ENCODE measurements at places on chromosomes 4 and X. TPM values are rescaled to one million over a fixed set of nuclear protein-coding genes. Genes with fewer than 3 reads are reported as not detected.

Gene MEPE
- not detected for total RNA-seq

Gene POU4F2
- not detected for total RNA-seq

Gene MAGEC2
- total RNA-seq = not detected

Gene OCIAD2
- 98.5 TPM for total RNA-seq

Gene LDB2
- total RNA-seq = not detected

Gene CPE
- 2.3 TPM for total RNA-seq

Gene UGT2B7
- 0.22 TPM for total RNA-seq

Gene ATP2B3
- total RNA-seq = 0.10 TPM

Gene AMOT
- total RNA-seq = 0.02 TPM

Gene SERTM2
- not detected for total RNA-seq

Gene SORCS2
- total RNA-seq = 4.9 TPM

Gene OCIAD1
- total RNA-seq = 121 TPM

Gene GPRASP2
- total RNA-seq = 4.7 TPM

Gene SERPINA7
- total RNA-seq = not detected

Gene TTC29
- total RNA-seq = not detected

Gene CABS1
- total RNA-seq = not detected

Gene RAB9B
- total RNA-seq = 0.05 TPM

All from A549 treated with AZD2906 at 1 μM for 4 hours (cell line).